ENCODE measurements at places on chromosomes 5 and 9.

- no peak for DNase-seq
Observed at GRCh38 chr9:130680836-130681768, 12.5 kb upstream of the EXOSC2 start.

DNA sequence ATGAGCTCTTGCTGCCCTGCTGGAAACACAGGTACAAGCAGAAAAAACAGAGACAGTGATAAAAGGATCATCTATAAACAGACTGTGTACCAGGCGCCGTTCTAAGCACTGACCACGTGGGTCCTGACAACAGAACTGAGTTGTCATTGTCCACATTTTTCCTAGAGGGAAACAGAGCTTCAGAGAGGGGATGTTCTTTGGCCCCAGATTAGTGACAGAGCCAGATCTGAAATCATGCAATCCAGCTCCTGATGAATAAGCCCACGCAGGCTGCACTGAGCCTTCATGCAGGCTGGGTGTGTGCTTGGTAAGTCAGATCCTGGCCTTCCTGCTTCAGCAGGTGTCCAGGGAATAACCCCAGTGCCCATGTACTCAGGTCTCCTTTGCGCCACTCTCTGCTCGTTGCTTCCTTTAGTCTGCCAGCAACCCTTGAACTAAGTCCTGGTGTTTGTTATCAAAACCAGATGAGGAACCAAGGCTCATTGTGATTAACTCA lies 22.8 kb upstream of the TCF7 start:
- no peak for DNase-seq

DNA sequence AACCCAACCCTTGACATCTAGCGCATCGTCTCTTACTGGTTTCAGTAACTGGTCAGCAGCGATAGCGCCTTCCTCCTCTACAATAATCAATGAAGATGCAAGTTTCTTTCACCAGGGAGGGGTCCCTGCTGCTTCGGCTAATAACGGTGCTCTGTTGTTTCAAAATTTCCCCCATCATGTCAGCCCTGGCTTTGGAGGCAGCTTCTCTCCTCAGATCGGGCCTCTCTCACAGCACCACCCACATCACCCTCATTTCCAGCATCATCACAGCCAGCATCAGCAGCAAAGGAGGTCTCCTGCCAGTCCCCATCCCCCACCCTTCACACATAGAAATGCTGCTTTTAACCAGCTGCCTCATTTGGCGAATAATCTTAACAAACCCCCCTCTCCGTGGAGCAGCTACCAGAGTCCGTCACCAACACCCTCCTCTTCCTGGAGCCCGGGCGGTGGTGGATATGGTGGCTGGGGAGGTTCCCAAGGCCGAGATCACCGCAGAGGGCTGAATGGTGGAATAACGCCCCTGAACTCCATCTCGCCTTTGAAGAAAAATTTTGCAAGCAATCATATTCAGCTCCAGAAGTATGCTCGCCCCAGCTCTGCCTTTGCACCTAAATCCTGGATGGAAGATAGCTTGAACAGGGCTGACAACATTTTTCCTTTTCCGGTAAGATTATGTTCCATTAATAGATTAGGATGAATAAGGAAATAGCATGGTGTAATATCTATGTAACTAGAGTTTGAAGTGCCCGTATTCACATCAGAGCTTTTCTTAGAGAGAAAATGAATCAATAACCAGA lies 2.2 kb downstream of the CPEB4 start:
- DNase-seq = no peak

GRCh38 chr5:79746642-79747569 lies 57.3 kb downstream of the CMYA5 start:
- no peak for DNase-seq

DNA sequence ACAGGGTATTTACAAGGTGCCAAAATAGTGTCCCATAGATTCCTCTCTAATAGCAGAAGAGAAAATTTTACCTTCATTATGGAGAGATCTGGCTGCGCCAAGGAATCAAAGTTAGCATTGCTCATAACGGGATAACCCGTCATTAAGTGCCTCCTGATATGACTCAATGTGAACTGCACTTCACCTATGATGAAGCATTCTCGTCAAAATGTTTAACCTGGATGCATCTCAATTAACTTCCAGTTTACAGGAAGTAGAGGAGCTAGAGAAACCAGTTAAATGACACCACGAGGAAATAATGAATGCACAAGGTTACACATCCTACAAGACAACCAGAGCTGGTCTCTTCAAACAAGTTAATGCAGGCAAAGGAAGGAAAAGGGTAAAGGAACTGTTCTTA lies 17.2 kb downstream of the FBXW11 start:
- DNase-seq = no peak

DNA sequence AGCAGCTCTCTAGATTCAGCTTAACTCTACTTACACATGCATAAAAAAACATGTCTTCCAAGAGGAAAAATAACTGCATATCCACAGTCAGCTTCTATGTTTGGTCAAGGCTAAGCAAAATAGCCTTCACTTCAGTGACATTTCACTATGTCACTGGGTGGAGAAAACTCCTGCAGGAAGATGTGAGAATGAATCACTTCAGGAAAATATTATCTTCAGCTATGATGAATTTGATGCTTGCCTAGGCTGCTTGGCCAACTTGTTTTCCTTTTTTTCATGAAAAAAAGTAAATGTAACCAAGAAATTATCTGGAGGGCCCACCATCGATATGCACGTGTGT lies 143.0 kb upstream of the ZNF608 start:
- DNase-seq = no peak

GRCh38 chr5:131810510-131811249 lies 13.9 kb upstream of the FNIP1 start:
- DNase-seq = no peak

DNA sequence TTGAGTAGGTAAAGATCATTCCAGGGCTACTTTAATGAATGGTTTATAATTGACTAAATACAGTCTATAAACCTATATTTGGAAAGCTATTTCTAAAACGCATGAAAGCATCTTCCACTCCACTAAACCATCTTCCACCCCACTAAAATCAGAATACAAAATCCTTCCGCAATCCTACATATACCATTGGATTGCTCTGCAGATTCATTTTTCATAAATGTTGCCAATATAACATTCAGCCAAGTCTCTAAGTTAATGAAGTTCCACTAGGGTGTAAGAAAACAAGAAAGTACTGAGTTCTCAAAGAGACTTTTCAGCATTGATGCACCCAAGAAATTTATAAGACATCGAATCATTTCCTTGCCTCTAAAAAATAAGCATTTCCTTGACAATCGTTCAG lies 4.7 kb downstream of the SLC24A2 start:
- no peak for DNase-seq

DNA sequence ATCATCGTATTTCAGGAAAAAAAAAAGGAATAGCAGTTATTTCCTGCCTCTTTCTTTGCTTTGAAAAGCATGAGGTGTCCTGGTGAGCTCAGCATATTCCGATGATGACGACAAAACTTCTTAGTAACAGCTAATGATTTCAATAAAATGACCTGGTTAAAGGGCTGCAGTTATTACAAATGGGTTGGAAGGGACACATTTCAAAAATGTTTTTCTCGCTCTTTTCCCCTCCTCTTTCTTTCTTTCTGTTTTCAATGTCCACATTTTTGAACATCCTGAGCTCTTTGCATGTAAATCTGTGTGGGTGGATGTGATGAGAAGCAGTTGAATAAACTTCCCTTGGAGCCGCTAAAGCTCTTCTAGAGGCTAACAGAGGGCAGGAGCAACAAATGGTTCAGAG lies 186.8 kb upstream of the SLC27A6 start:
- DNase-seq = no peak

DNA sequence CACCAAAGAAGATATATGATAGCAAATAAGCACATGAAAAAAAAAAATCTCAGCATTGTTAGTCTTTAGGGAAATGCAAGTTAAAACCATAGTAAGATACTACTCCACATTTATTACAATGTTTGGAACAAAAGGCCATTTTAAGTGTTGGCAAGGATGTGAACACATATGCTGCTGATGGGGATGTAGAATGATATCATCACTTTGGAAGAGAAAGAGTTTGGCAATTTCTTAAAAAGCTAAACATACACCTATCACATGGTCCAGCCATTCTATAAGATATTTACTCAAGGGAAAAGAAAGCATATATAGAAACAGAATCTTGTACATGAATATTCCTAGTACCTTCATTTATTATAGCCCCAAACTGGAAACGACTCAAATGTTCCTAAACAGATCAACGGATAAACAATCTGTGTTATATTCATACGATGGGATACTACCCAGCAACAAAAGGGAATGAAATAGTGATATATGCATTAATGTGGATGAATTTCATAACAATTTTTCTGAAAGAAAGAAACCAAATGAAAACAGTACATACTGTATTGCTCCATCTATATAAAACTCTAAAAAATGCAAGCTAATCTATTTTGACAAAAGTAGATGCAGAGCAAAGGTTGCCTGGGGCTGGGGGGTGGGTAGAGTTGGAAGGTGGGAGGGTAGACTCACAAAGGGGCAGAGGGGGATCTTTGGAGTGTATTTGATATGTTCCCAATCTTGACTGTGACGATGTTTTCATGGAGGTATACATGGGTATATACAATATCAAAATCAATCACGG lies 45.7 kb upstream of the SMAD5 start:
- no peak for DNase-seq

GRCh38 chr5:1804001-1804690 lies 2.9 kb downstream of the NDUFS6 start:
- DNase-seq = no peak

DNA sequence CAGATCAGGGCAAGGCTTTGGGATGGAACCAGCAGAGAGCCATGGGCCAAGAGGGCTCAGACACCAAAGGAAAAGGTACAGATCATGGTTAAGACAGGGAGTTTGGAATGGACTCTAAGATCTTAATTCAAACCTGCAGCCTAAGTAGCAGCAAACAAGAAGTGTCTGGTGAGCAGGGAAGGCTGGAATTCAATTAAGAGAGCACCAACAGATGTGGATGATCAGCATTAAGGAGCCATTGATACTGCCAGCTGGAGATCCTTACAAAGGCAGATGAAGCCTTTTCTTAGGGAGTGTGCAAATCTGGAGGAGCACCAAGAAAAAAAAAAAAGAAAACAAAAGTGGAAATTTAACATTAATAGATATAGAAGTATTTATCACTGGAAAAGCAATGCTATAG lies 516.8 kb downstream of the RASEF start:
- no peak for DNase-seq

- no peak for DNase-seq
Observed at GRCh38 chr5:135269931-135270421, 129.1 kb downstream of the MACROH2A1 start.

- no peak for DNase-seq
Observed at GRCh38 chr9:16060436-16061129, 507.7 kb downstream of the CCDC171 start.

Measured in AG04449 (cell line).